ENCODE measurements at places on chromosomes 12 and 14. TPM values are rescaled to one million over a fixed set of nuclear protein-coding genes. Genes with fewer than 3 reads are reported as not detected.

The LAG3 gene
- 0.45 TPM for total RNA-seq

The FAM177A1 gene
- 61.2 TPM for total RNA-seq

The KCNA1 gene
- total RNA-seq: 2.2 TPM

The SUPT16H gene
- total RNA-seq: 132 TPM

The TEX52 gene
- total RNA-seq: not detected

The SERPINA1 gene
- total RNA-seq: not detected

The TMPRSS12 gene
- total RNA-seq: not detected

The SPIC gene
- not detected for total RNA-seq

The SLC8A3 gene
- total RNA-seq: 12.8 TPM

The LBHD2 gene
- not detected for total RNA-seq

The ERP27 gene
- total RNA-seq: not detected

The TRAFD1 gene
- total RNA-seq: 29.0 TPM

The CAPZA3 gene
- not detected for total RNA-seq

The ERG28 gene
- 9.8 TPM for total RNA-seq

The PMCH gene
- total RNA-seq: not detected

The BCAT1 gene
- 35.8 TPM for total RNA-seq

The CLEC14A gene
- not detected for total RNA-seq

The DPPA3 gene
- not detected for total RNA-seq

The CLECL1 gene
- total RNA-seq: not detected

The HOXC12 gene
- 0.38 TPM for total RNA-seq

The POTEM gene
- not detected for total RNA-seq

The HOXC10 gene
- total RNA-seq: 7.5 TPM
